ENCODE measurements at places on chromosomes 16 and 17.
A peak's percentile ranks its signal among the peaks of the same experiment; 100 is the strongest.

DNA sequence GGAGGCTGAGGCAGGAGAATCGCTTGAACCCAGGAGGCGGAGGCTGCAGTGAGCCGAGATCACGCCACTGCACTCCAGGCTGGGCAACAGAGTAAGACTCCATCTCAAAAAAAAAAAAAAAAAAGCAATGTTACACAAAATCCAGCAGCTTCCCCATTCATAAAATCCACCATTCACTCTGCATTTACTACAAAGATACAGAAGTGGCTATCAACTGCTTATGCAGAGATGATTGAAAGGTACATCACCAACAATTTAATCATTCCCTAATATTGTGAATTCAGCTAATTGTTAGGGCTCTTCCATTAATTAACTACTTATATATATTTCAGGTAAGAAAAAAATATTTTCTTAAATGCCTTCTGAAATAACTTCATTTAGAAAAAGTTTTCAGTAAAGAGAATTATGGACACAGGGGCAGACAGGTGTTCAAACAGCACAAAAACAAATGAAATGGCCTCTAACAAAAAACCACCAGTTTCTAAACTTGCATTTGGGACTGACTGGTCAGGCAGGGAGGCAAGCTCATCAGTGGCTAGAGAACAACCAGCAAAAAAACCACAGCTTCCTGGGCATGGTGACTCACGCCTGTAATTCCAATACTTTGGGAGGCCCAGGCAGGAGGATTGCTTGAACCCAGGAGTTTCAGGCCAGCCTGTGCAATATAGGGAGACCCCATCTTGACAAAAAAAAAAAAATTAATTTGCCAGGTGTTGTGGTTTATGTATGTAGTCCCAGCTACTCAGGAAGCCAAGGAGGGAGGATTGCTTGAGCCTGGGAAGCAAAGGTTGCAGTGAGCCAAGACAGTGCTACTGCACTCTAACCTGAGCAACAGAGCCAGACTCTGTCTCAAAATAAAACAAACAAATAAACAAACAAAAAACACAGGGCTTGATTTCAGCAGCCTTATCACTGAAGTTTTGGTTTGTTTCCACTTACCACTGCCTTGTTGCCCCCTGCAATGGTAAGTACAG, 26.3 kb downstream of the ERN1 start:
- DNase-seq, result peak; percentile 68

DNA sequence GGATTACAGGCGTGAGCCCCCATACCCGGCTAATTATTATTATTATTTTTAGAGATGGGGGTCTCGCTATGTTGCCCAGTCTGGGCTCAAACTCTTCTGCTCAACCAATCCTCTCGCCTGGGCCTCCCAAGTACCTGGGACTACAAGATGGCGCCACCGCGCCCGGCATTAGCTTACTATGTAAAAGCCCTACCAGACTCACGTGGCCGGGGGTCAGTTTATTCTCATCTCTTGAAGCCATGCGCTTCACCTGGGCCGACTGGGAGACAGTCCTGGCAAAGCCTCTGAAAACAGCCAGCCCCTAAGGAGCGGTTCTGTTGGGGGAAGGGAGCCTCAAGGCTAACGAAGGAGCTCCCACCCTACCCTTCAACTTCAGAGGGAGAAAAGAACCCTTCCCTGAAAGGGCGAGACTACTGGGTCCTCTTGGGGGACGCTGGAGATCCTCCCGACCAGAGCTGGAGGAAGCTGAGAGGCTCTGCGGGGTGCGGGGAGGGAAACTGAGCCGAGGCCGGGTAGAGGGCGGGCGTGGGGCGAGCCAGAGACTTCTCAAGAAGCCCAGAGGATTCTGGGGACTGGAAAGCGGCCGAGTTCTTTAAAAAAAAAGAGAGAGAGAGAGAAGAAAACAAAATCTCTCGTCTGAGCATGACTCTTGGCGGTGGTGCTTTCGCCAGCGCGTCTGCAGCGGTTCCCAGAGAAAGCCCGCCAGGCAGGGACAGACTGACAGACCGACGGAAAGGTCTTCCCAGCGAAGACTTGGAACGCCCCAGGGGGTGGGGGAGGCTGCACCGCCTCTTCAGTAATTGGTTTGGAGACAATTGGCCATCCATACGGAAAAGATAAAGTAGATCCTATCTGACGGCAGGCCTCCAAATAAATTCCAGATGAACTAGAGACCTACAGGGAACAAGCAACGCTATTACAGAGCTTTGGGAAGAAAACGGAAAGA, 5.6 kb upstream of the TUBG2 start:
- peak; percentile 87 for DNase-seq

DNA sequence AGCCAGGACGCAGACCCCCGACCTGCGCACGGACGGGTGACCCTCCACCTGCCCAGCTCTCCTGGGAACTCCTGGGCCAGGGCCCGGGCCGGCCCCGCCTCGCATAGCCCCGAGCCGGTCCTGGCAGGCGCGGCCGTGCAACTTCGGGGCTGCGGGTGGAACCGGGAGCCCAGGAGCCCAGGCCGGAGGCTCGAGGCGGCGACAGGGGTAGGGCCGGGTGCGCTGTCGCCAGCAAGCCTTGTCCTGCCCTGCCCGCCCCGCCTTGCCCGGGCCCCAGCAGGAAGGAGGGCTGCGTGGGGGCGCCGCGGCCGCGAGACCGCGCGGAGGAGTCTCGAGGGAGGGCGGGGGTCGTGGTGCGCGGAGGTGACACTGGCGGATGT, 408 bp downstream of the LMF1 start:
- DNase-seq, result peak; percentile 47

- no peak for DNase-seq
Measured at GRCh38 chr17:78122216-78122930, 6.2 kb downstream of the TMC6 start.

DNA sequence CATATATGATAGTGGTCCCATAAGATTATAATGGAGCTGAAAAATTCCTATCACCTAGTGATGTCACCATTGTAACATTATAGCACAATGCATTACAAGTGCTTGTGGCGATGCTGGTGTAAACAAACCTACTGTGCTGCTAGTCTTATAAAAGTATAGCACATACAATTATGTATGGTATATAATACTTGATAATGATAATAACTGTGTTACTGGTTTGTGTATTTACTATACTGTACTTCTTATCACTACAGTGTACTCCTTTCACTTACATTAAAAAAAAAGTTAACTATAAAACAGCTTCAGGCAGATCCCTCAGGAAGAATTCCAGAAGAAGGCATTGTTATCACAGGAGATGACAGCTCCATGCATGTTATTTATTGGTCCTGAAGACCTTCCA, 122.0 kb upstream of the NACA2 start:
- no peak for DNase-seq

- peak; percentile 44 for DNase-seq
Measured at GRCh38 chr16:19329932-19330331, 44.4 kb downstream of the CLEC19A start.

GRCh38 chr17:35801583-35802224, 6.3 kb upstream of the MMP28 start:
- peak; percentile 24 for DNase-seq

- DNase-seq, result no peak
Measured at GRCh38 chr16:82660966-82661365, 34.2 kb downstream of the CDH13 start.
